ENCODE measurements at places on chromosomes 5 and 9. TPM values are rescaled to one million over a fixed set of nuclear protein-coding genes. Genes with fewer than 3 reads are reported as not detected.
A peak's percentile ranks its signal among the peaks of the same experiment; 100 is the strongest.

GRCh38 chr9:14935106-14935751 is 25.0 kb upstream of the FREM1 start:
- no peaks in the 10 kb centered on the region for H3K36me3 ChIP-seq
- no peak for DNase-seq
- H3K27ac ChIP-seq: no peak overlapping the region
- H3K4me1 ChIP-seq: no peaks in the 10 kb centered on the region
- H3K27me3 ChIP-seq: no peaks in the 10 kb centered on the region
- H3K4me3 ChIP-seq: no peak overlapping the region

- no peak overlapping the region for H3K27ac ChIP-seq
- DNase-seq: no peak
- no peaks in the 10 kb centered on the region for H3K4me1 ChIP-seq
- no peaks in the 10 kb centered on the region for H3K27me3 ChIP-seq
Measured at GRCh38 chr5:14286007-14286406, 142.9 kb downstream of the TRIO start.

DNA sequence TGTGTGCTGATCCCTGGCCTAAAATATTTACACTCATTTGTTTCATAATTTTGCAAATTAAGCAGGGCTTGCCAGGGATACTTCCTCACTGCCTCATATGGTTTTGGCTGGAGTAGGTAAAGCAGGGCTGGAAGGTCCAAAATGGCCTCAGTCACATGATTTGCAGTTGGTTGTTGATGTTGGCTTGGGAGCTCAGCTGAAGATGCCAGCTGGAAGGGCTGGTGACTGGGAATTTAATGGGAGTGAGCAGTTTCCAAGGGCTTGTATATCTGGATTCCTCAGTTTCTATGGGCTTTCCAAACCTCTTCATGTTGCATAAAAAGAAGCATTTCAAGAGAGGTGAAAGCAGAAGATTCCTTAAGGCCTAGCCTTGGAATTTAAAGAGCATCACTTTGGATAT is 729.3 kb downstream of the CDH18 start:
- no peak overlapping the region for H3K27ac ChIP-seq
- H3K4me1 ChIP-seq: no peaks in the 10 kb centered on the region
- no peak overlapping the region for H3K4me3 ChIP-seq
- H3K36me3 ChIP-seq: no peaks in the 10 kb centered on the region

DNA sequence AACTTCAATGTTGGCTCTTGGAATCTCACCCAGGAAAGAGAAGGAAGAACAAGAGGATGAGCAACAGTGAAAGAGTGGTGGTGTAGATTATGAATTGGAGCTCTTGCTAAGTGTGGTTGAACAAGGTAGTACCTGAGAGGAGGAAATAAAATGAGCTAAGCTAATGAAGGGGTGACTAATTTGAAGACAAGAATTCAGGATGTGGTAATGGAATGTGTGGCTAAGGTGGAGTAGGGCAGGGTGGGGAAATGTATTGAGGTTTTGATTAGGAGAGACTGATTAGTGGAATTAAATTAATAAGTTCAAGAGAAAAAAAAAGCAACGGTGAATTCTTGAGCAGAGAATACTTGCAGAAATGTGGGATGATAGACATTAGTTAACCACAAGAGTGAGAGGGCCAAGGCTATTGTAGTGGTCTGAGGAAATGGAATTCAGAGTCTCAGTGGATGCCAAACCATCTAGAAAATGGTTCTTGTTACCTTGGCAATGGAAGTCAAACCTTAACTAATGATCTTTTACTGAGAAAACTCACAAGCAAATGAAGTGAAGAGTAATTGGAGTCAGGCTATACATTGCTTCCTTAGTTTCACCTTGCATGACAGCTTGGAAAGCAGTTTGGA is 648.3 kb upstream of the ZNF608 start:
- no peaks in the 10 kb centered on the region for H3K36me3 ChIP-seq
- H3K27ac ChIP-seq: no peak overlapping the region
- no peaks in the 10 kb centered on the region for H3K4me1 ChIP-seq

GRCh38 chr5:96142786-96143434 is 181.3 kb upstream of the ELL2 start:
- no peak overlapping the region for H3K4me3 ChIP-seq
- H3K27me3 ChIP-seq: no peaks in the 10 kb centered on the region
- H3K4me1 ChIP-seq: no peaks in the 10 kb centered on the region
- no peaks in the 10 kb centered on the region for H3K36me3 ChIP-seq

DNA sequence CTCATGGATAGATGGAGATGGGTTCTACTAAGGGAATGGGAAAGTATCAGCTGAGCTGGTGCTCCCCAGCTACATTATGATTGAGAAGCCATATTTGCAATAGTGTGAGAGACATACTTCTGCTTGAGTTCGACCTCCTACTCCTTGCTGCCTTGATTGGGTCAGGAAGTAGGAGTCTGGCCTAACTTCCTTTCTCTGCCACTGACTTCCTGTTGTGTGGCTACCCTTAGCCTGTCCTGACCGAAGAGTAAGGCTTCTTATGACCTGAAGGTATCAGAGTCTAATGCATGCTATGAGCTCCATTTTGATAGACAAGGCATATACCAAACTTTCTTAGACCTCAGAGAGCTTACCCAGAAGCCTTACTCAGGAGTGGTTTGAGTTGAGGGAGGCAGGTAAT is 53.9 kb downstream of the OSTF1 start:
- no peaks in the 10 kb centered on the region for H3K4me1 ChIP-seq
- no peaks in the 10 kb centered on the region for H3K36me3 ChIP-seq
- H3K4me3 ChIP-seq: no peak overlapping the region
- no peaks in the 10 kb centered on the region for H3K27me3 ChIP-seq
- DNase-seq: no peak
- no peak overlapping the region for H3K27ac ChIP-seq

- H3K27me3 ChIP-seq: no peaks in the 10 kb centered on the region
- H3K4me3 ChIP-seq: no peak overlapping the region
- no peak overlapping the region for H3K27ac ChIP-seq
- no peaks in the 10 kb centered on the region for H3K36me3 ChIP-seq
- no peaks in the 10 kb centered on the region for H3K4me1 ChIP-seq
Measured at GRCh38 chr9:100652850-100653249, 75.0 kb downstream of the CAVIN4 start.

GRCh38 chr9:107973451-107973850 is 483.9 kb upstream of the KLF4 start:
- H3K4me3 ChIP-seq: no peak overlapping the region
- no peaks in the 10 kb centered on the region for H3K27me3 ChIP-seq
- H3K4me1 ChIP-seq: no peaks in the 10 kb centered on the region
- no peaks in the 10 kb centered on the region for H3K36me3 ChIP-seq
- no peak for DNase-seq

DNA sequence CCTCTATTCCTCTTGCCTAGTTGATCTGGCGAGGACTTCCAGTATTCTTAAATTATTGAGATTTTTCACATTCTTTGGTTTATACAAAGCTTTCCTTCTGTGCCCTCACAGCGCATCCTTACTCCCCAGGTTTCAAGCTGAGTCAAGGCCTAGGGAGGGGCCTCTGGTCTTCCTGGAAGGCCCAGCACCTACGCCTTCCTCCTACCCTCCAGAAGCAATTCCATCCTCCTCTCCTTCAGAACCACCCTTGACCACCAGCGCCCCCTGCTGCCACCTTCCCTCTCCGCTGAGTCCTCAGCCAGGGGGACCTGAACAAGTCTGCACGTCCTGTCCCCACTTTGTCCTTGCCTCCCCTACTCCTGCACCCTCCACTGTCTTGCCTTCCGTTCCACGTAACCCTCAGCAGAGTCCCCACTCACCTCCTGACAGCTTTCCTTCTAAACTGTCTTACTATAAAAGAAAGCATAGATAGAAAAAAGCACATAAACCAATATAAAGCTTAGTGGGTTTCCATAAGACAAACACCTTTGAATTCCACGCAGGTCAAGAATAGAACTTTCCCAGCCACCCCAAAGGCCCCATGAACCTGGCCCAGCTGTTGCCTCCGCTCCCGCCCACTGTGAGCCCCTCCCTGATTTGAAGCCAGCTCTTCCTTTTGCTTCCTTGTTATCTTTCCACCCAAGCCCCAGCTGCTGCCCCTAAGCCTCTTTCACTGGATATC is 63.0 kb upstream of the CTSL start:
- no peaks in the 10 kb centered on the region for H3K27me3 ChIP-seq
- no peaks in the 10 kb centered on the region for H3K36me3 ChIP-seq
- peak; percentile 39 for DNase-seq
- no peak overlapping the region for H3K27ac ChIP-seq
- H3K4me1 ChIP-seq: no peaks in the 10 kb centered on the region

- DNase-seq: no peak
- no peak overlapping the region for H3K4me3 ChIP-seq
- H3K27me3 ChIP-seq: no peaks in the 10 kb centered on the region
- H3K27ac ChIP-seq: no peak overlapping the region
- no peaks in the 10 kb centered on the region for H3K36me3 ChIP-seq
Measured at GRCh38 chr9:101514071-101514470, 19.6 kb upstream of the RNF20 start.

GRCh38 chr5:37836592-37837413 is 3.0 kb downstream of the GDNF start:
- no peaks in the 10 kb centered on the region for H3K4me1 ChIP-seq
- peak overlapping the region; percentile 34 for H3K4me3 ChIP-seq
- no peaks in the 10 kb centered on the region for H3K36me3 ChIP-seq
- H3K27ac ChIP-seq: no peak overlapping the region
- no peak for DNase-seq
- peaks cover 5% of the 10 kb centered on the region for H3K27me3 ChIP-seq

DNA sequence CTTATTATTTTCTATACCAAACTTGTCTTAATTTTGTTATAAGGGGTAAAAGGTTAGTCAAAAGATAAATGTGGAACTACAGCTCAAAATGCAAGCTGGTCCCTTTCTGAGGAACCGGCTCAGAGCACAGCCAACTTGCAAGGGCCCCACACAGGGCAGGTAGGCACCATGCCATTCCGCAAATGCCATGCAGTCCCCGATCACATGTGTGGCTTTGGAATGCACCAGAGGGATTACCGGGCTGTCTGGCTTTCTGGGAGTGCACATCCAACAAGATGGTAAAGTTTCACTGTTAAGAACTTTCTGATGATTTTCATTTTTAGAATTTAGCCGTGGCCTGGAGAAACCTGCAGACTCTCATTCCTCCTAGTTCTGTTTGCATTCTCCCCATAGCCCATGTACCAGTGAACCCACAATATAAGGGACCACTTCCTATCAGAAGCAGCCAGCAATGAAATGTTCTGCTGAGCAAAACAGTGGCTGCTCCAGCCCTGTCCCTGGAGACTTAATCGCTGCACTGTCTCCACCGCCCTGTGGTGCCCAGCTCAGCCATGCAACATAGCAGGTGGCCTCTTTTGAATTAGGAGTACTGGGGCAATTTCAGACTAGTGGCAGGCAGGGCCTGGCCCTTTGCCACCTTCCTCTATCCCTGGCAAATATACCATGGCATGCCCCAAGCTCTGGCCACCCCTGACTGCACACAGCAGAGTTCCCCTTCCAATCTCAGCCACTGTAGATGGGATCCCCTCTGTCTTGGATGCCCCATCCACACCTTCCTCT is 11.4 kb downstream of the SHB start:
- peaks cover 11% of the 10 kb centered on the region for H3K4me1 ChIP-seq
- no peak overlapping the region for H3K27ac ChIP-seq
- DNase-seq: peak; percentile 76
- H3K27me3 ChIP-seq: no peaks in the 10 kb centered on the region
- no peaks in the 10 kb centered on the region for H3K36me3 ChIP-seq
- no peak overlapping the region for H3K4me3 ChIP-seq

DNA sequence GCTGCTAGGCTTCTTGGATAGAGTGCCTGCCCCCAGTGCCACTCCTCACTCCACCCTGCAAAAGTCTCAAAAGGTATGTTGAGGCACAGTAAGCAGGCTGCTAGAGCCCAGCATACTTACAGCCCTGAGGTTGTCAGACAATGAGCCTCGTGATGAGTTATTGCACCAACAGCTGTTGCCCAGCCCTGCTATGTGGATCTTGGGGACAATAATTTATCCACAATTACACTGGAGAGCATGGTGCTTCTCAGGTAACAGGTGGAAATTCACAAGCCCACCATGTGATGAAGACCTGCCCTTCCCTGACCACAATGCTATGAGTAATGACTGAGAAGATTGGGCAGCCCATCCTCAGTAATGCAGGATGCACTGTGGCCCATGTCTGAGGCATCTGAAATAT is 36.5 kb downstream of the KCNIP1 start:
- no peak overlapping the region for H3K27ac ChIP-seq
- no peaks in the 10 kb centered on the region for H3K36me3 ChIP-seq
- no peak overlapping the region for H3K4me3 ChIP-seq
- no peaks in the 10 kb centered on the region for H3K27me3 ChIP-seq
- no peak for DNase-seq

DNA sequence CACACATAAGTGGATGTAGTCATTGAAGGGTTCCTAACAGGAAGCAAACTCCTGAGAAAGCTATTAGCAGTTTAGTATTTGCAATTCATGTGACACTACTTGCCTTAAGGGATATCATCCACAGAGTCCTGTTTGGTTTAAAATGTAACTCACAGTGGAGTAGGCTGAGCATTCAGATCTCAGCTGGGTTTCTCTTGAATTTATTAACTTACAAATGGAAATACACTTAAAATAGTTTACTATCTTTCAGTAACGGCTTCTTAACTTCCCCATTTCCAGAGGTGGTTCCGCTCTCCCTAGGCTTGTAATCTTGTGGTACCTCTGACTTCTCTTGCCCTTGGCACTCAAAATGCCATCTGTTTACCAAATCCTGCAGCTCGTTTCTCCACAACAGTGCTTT is 660.7 kb upstream of the ADAMTS16 start:
- no peak for DNase-seq
- H3K4me3 ChIP-seq: no peak overlapping the region
- H3K27me3 ChIP-seq: no peaks in the 10 kb centered on the region
- no peaks in the 10 kb centered on the region for H3K4me1 ChIP-seq

DNA sequence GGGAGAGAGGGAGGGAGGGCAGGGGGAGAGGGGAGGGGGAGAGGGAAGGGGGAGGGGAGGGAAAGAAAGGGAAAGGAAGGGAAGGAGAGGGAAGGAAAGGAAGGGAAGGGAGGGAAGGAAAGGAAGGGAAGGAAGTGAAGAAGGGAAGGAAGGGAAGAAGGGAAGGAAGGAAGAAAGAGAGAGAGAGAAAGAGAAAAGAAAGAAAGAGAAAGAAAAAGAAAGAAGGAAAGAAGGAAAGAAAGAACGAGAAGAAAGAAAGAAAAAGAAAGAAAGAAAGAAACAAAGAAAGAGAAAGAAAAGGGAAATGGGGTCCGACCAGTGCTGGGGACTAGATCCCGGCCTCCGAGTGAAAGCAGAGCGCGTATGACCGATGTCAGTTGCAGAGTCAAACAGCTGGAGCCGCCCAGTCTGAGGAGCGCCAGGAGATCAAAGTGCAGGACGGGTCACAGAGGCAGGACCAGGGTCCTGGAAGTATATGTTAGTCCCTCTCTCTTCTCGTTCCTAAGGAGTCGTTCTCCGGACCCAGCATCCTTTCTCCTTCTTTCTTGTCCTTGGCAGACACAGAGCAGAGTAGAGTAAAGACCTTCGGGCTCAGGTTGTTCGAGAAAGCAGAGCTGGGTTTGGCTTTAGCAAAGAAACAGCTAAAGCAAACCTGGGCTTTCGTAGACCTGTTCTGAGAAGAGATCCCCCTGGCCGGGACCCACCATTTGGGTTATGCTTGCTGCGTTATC is 305.4 kb upstream of the MSX2 start:
- H3K36me3 ChIP-seq: no peaks in the 10 kb centered on the region
- DNase-seq: no peak
- H3K27me3 ChIP-seq: no peaks in the 10 kb centered on the region
- H3K4me1 ChIP-seq: no peaks in the 10 kb centered on the region
- H3K4me3 ChIP-seq: no peak overlapping the region

Gene HIGD2A
- 134 TPM for total RNA-seq

Gene GPRIN1
- 0.64 TPM for total RNA-seq

Gene SLC1A1
- total RNA-seq: 13.1 TPM

Gene IL13
- 0.33 TPM for total RNA-seq

Gene PCDHAC2
- 2.8 TPM for total RNA-seq

Gene TMC1
- not detected for total RNA-seq

Gene ZDHHC11
- 9.5 TPM for total RNA-seq

Gene AGXT2
- total RNA-seq: not detected

Gene IL17B
- total RNA-seq: 5.6 TPM

Gene ZNF169
- total RNA-seq: 21.6 TPM

Gene LRRC26
- not detected for total RNA-seq

Gene PCDHB10
- 4.6 TPM for total RNA-seq
